GM12864 (cell line): ENCODE measurements at places on chromosomes 5 and 9.

DNA sequence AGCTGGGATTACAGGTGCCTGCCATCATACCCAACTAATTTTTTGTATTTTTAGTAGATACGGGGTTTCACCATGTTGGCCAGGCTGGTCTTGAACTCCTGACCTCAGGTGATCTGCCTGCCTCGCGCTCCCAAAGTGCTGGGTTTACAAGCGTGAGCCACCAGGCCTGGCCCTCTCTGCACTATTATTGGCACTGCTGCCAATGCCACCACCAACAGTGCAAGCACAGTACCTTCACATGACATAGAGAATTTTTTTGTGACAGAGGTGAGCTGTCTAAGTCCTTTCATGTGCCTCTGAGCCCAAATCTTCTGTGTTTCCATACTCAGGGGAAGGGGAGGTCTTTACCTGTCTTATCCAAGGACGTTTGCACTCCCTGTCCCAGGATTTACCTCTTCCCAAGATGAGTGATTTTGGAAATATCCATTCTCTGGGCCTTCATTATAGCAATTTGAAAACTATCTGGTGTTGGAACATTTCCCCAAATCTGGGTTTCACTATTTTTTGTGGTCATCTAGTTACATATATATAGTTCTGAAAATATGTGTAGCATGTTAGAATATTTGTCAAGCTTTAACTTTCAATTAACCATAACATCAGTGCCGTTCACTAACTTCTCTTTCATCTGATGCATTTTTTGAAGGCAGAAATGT is 5.4 kb upstream of the CD180 start:
- DNase-seq: no peak

- no peak for DNase-seq
Measured at GRCh38 chr5:68336200-68336599, 120.6 kb downstream of the PIK3R1 start.

DNA sequence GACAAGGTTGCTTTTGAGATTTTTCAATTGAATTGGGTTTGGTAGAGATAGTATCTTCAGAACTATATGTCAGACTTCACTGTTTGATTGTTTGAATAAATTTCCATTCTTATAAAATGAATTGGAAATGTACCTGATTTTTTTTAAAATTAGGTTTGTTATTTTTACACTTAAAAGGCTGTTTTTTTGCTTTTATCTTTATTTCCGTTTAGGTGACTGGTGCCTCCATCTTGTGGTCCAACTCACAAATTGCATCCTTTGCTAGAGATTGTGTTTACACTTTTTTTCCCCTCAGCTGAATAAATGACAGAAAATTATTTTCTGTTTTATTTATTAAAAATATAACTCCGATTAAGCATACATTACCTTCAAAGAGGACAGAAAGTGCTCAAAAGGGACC is 15.6 kb downstream of the NDUFAF2 start:
- no peak for DNase-seq

DNA sequence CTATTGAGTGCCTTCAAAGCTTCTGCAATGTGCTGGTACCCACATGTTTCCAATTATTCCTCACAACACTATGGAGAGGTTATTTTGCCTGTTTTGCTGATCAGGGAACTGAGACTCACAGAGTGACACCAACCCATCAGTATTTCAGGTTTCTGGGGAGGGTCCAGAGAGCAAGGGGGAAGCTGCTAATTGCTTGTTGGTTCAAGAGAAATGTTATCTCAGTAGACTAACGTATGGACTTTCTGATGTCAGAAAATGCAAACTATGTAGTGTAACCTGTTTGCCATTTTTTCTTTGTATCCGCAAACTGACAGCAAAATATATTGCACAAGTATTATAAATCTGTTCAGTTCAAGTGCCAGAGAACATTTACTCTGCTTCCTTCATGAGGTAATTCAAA is 108.3 kb upstream of the MSX2 start:
- no peak for DNase-seq

DNA sequence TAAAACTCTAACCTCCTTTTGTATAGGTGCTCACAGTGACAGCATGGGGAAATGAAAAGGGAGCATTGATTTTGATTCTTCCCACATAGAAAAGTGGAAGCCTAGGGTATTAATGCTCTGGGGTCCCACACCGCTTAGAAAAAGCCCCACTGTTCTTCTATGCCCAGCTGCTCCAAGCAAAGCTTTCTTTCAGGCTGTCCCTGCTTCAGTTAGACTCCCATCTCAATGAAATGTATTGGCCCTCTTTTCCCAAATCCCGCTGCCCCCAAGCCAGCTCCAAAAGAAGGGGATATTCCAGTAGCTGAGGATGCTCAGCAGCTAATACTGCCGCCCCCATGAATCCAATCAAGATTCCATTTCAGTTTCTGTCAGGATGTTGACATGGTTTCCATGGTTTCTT is 17.0 kb upstream of the CREBRF start:
- DNase-seq: no peak

GRCh38 chr9:119968836-119969707 is 599.8 kb upstream of the BRINP1 start:
- DNase-seq: peak; percentile 7

- no peak for DNase-seq
Measured at GRCh38 chr5:1564182-1564748, 40.5 kb upstream of the LPCAT1 start.

DNA sequence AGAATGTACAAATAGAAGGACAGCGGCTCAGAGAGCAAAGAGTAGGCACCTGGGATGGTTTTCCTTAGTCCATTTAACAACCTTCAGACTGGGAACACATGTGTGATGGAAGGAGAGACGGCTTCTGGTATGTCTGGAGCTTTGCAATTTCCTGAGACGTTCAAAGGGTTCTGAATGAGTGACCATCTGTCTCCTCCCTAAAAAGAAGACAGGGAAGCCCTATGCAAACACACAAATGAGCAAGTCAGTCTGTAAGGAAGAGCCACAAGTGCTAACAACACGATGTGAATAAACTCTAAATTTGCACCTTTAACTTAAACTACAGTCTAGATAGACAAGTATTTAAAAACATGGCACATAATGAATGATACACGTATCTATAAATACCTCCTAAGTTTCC is 391.0 kb downstream of the ICE1 start:
- no peak for DNase-seq

GRCh38 chr5:83145882-83146331 is 68.6 kb downstream of the XRCC4 start:
- no peak for DNase-seq

DNA sequence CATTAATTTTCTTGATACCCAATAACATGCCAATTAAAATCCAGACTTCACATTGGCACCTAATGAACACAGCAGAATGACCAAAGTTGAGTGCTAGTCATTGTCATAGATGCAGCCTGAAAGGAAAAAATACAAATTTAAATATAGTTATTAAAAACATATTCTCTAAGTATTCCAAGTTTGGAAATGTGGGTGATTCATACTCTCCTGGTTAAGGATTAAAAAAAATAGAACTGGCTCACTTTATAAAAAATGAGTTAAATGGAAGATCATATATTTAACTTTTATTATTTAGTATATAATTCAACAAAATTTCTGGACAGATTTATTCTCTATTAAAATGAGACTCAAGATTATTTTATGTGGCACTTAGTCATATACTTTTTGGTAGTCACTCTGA is 33.2 kb upstream of the RICTOR start:
- no peak for DNase-seq

DNA sequence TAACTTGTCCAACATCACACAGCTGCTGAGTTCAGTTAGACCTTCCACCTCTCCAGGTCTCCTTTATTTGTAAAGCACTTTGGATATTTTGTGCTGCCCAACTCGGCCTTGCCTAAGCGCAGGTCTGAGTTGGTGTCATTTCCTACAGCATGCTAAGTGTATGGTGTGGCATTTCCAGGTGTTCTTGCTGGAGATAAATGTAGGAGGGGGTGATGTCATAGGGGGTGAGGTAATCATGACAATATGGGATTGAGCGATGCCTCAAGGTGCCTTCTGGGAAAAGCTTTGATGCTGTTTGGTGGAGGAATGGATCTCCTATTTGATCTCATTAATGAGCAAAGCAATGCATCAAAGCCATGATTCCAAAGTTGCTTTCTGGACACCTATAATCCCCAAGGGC is 32.3 kb upstream of the NEURL1B start:
- no peak for DNase-seq

GRCh38 chr9:14207352-14207995 is 106.5 kb downstream of the NFIB start:
- no peak for DNase-seq

DNA sequence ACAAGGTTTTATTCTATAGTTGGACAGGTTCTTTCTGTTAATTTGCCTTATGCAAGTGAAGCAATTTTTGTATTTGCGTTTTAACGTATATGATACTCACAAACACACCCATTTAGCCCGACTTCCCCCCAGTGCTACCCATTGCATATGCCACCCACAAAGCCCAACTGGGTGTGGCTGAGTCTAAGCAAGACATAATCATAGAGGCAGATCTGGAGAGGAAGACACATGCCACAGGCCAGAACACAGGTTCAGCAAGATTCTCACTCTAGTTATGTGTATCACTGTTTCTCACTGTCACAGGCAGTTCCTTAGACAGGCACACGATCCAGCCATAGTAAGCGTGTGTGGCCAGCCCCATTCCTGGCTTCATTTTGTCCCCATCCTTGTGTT is 29.0 kb upstream of the PUM3 start:
- DNase-seq: no peak

DNA sequence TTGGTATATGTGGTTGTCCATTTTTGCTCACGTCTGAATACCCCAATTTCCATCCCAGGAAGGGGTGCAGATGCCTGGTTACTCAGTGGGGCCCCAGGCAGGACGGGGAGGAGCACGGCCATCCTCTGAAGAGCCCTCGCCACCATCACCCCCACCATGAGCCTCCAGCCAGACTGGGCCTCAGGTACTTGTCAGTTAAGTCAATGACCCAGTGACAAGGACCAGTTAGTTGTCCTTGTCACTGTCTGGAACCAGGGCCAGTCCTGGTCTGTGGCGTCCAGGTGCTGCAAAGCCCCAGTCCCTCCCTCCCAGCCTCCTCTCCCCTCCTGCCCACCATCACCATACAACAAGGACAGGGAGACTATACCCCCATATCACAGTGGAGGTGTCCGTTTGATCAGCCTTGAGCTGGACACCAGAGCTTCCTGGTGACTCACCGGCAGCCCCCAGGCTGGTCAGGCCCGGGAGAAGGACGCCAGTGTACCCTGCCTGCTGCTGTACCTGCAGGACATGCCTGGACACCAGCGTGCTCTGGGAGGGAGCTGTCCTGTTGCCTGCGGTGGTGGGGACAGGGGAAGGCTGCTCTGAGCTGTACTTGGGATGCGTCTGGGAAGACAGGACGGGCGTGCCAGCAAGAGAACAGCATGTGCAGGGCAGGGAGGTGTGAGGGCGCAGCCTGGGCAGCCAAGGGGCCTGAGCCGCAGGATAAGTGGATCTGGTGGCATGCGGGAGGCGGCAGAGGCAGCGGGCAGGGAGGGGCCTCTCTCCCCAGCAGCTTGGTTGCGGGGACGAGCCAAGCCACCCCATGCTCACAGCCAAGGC is 32.6 kb upstream of the TTLL11 start:
- no peak for DNase-seq

DNA sequence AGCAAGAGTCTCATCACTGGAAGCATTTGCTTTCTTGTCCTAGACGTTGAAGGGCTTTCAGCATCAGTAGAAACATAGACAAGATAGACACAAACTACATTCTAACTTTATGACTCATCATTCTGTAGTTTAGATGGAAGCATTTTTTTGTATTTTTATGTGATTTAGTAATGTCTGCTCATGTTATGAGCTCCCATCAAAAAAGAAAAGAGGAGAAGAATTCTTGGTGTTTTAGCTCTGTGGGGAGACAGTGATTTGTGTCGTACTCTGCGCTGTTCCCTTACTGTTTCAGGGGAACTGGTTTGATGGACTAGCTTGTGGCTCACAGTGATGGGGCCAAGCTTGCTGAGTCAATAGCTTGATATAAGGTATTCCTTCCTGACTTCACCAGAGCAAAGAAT is 159.2 kb upstream of the WWC1 start:
- DNase-seq: no peak

DNA sequence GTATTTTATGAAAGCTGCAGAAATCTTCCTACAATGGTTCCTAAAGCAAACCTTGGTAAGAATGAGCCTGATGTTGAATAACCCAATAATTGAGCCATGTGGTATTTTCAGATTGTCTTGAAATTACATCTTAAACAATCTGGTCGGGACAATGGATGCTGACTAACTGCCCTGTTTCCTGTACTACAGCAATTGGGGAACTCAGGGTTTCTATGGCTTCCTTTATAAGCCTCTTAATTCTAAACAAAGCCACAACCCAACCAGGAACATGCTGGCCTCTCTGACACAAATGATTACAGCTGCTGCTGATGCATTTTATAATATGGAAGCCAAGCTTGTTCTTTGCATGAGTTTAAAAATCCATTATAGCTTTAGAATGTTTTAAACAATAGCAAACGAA is 30.2 kb downstream of the PTPN3 start:
- no peak for DNase-seq

DNA sequence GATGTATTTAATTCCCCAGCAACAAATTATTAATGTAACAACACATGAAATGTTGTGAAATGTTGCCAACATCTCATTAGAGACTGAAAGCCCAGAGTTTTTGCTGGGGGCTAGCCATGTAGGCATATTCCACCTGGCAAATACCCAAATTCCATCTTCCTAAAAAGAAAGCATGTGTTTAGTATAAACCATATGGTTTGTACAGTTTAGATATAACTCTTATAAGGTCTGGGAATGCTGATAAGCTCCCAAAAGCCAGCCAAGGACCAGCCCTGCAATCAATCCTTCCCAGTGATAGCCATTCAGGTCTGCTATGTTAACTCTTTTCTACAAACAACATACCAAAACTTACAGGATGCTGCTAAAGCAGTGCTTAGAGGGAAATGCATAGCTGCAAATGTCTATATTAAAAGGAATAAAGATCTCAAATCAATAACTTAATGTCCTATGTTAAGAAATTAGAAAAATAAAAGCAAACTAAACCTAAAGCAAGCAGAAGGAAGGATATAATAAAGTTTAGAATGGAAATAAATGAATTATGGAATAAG is 158.9 kb downstream of the AUH start:
- DNase-seq: no peak

DNA sequence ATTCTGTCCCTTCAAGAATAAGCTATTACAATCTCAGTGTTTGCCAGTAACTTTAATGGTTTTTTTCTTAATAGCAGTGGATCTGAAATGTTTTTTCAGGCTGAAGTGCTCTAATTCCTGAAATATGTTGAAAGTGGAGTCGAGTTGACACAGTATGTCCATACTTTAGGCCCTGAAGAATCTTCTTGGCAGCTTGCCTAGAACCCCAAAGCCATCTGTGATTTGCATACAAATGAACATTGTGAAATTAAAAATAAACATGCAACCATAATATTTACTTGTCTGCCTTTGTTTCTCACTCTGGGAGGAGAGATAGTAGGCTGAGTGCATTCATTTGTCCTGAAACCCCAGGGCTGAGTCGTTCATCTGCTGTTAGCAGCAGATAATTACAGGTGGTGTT is 152.7 kb downstream of the ADCY2 start:
- no peak for DNase-seq
